Activated CD4-positive, alpha-beta T cell treated with anti-CD3 and anti-CD28 coated beads, Interleukin-2, Interleukin-6, amounts not matched to agents 100 ng/mL and 50 ng/mL, durations not matched to agents 16 hours and 8 hours (primary cell): ENCODE measurements at places on chromosomes 5 and 9.

DNA sequence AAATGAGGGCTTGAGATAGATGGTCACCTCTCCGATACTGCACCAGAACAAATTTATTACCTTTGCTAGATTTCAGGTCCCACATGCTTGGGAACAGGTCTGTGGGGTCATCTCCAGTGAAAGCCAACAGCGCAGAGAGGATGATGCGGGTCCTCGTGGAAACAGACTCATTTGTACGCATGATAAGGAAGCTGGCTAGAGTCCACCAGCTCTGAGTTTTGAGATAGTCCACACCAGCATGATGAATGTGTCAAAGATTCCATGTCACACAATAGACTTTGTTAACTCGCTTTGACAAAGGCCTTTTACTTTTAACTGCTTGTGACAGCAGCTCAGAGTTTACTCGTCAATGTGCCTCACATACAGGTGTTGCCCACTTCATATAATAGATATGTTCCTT, 105.4 kb upstream of the TBCA start:
- DNase-seq = no peak

DNA sequence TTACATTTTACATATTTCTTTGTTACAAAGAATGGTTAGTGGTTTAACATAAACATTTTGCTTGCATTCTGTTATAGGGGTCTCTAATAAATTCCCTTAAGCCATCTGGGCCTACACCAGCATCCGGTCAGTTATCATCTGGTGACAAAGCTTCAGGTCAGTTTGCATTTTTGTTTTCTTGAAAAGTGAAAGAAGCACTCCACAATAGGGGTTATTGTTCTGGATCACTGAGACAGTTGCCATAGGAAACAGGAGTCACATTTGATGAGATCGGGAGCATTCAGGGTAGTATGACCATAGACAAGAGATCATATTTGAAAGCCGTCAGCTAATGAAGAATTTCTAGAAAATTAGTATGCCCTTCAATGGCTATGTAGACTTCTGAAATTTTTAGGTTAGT, 63.6 kb downstream of the NUP214 start:
- no peak for DNase-seq

- DNase-seq = peak; percentile 82
Observed at GRCh38 chr5:170466988-170467707, 36.7 kb upstream of the KCNIP1 start.

- no peak for DNase-seq
Observed at GRCh38 chr5:66518753-66519152, 77.4 kb upstream of the MAST4 start.

GRCh38 chr5:7822449-7822848, 28.5 kb downstream of the CFAP90 start:
- no peak for DNase-seq
